Upper lobe of right lung (tissue), 1 donor: ENCODE measurements at places on chromosomes 2 and 18.

GRCh38 chr18:8124232-8125146 lies 484.7 kb upstream of the RAB12 start:
- DNase-seq, result no peak

DNA sequence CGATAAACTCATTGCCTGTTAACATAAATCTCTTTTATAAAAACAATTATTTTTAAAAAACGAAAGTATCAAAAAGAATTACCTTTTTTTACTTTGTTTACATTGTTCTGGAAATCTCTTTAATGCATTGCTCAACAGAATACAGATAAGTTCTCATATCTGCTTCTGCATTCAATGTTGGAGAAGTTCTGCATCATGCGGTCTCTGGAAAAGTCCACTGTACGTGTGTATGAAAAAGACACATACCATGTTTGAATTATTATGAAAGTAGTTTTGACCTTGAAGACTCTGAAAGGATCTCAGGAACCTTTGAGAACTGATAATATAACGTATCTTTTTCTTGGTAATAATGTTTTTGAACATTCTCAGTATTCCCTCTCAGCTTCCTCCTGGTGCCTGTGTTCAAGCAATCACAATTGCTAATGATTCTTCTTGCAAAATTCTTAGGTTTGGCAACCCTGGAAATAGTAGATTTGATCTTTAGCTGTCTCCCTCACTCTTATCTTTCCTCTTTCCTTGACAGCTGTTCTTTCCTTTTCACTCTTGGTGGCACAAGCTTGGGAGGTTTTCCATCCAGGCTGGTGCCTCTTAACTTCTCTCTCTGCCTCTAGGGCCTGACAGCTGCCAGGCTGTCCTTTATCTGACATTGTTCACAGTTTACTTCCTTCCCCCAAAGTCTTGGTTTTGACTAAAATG lies 12.4 kb upstream of the IL1R1 start:
- no peak for DNase-seq

DNA sequence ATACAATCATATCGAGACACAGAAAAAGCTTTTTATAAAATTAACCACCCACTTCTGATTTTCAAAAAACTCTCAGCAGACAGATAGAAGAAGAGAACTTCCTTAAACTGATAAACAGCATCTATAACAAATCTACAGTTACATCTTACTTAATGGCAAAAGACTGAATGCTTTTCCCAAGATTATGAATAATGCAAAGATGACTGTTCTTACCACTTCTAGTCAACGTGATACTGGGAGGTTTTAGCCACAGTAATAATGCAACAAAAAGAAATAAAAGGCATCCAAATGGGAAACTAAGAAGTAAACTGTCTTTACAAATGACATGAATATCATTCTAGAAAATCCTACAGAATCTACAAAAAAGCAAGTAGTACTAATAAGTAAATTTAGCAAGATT lies 58.0 kb upstream of the TMEM247 start:
- no peak for DNase-seq

DNA sequence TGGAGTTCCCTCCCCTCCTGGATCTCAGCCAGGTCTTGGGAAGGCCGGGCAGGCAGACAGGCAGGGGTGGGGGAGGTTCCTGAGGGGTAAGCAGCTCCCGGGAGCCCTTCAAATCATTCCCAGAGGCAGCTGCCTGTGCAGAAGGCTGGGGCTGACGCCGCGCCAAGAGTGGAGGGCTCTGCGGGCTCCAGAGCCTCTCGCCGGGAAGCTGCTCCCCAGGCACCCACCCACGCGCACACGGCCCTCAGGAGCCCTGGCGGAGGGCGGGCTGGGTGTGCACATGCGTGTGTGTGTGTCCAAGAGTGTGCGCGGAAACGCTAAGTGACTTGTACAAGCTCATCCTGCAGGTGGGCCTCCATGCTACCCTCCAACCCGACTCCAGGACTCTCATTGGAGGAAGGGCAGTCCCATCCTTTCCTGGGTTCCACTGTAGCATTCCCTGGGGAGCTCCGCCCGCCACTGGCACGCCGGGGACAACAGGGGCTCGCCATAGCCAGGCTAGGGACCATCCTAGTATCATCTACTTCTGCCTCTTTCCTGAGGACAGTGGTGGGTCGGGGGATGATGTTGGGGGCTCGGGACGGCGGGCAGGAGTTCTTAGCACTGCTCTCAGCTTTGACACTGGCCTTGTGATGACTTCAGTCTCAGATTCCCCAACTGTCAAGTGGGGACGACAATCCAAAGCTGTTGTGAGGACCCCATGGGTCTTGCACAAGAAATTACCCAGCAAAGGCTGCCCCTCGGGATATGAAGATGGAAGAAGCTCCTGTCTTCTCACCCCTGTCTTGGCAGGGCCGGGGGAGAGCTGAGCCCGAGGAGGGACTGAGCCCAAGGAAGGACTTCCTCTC lies 50.3 kb downstream of the INHBB start:
- peak; percentile 67 for DNase-seq

DNA sequence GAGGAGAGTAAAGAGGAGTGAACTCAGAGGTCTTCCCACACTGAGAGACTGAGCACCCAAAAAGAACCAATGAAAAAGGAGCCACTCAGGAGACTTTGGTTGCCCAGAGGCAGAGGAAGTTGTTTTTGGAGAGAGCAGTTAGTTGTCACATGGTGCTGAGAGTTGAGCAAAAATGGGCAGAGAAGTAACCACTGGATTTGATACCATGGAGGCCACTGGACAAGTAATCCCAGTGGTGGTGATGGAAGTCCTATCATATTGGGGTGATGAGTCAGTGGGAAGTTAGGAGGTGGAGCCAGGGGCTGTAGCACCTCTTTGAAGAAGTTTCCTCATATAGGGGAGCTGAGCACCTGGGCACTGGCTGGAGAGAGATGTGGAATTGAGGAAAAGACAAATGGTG lies 235.8 kb downstream of the TPGS2 start:
- no peak for DNase-seq

DNA sequence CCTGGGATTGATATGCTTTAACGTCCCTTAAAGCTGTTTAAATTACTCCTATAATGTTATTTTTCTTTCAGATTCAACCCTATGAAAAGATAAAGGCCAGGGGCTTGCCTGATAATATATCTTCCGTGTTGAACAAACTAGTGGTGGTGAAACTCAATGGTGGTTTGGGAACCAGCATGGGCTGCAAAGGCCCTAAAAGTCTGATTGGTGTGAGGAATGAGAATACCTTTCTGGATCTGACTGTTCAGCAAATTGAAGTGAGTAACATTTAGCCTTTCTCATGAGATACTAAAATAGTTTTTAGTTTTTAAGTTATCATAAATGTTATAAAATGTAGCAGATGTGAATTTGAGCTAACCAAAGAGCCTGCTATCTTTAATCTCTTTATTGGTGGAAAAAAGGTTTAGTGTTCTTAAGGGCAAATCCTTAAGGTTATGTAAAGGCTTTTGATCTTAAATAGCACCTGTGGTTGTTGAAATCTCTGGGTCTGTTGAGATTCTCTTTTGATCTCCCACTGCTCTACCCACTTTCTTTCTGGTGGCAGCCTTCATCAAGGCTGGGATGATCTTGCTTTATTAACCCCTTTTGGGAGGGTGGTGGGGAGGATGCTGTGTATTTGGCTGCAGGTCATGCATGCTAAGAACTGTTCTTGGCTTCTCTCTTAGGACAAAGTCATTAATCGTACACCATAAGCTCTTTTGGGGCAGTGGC lies 40.9 kb downstream of the UGP2 start:
- DNase-seq, result no peak

DNA sequence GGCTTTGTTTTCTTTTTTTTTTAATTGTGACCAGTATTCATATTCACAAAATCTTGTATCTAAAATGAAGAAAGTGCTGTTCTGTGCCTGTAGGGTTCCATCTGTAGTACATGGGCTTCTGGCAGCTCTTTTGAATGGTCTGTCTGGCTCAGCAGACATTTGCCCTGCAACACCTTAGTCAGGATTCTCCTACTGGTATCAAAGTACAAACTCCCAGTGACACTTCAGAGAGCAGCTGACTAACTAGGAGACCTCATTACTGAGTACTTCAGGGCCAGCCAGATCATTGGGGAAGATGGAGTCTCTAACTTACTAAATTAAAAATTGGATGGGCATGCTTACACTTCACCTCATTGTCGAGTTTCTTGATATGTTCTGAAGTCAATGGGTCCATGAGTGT lies 39.7 kb downstream of the GRHL1 start:
- no peak for DNase-seq

GRCh38 chr18:27824841-27825681 lies 351.9 kb downstream of the CDH2 start:
- no peak for DNase-seq

GRCh38 chr2:42368817-42369531 lies 8.0 kb upstream of the COX7A2L start:
- DNase-seq, result no peak

- no peak for DNase-seq
Measured at GRCh38 chr2:207225773-207226172, 60.0 kb upstream of the KLF7 start.
